Right renal pelvis (tissue), 4 donors: ENCODE measurements at places on chromosomes 16 and 17.

DNA sequence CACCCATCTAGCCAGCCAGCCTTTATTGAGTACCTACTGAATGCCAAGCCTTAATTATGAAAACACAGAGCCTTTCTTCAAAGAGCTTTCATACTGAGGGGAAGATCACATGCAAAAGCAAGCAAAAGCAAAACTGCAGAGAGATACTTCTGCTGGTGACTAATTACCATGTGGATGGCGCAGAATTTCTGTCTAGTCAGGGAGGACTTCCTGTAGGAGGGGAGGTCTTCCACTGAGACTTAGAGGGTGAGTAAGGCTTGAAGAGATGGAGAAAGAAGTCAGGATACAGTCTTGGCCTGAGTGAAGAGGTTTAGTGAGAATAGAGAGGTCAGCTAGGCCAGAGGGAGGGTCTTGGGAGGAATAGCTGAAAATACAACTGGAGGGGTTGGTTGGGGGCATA is 53.9 kb upstream of the CCL2 start:
- DNase-seq, result no peak

- no peak for DNase-seq
Observed at GRCh38 chr17:40974366-40974765, 7.6 kb upstream of the KRT39 start.

DNA sequence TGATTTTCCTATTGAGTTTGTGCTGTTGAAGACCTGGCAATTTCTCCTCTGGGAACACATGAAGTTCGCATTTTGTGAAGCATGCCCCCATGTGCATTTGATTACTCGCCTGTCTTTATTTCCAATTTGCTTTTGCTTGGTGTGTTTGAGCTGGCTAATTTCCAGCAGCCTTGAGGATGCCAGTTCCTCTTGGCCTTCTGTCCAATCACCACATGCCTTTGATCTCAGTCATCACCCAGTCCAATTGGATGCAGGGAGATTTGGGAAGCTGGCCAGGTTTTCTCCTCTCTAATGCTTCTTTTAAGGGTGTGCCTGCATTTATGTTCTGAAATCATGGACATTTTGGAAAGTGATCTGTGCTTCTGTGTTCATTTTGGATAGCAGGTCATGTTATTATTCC is 3.8 kb upstream of the TMEM100 start:
- DNase-seq, result no peak

DNA sequence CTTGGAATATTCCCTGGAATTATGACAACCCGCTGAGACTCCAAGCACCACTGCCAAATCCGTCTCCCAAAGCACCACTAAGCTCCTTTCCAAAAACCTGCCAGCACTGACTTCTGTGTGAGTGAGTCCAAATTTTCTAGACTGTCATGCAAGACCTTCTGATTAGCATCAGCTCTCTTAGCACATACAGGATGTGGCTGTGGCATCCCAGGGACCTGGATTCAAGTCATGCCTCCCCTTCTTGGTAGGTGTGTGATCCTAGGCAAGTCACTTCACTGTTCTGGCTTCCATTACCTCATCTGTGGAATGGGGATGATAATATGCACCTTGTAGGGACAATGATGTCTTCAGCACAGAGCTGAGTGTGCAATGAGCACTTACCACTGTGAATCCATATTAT is 38.3 kb upstream of the USP7 start:
- DNase-seq, result no peak

DNA sequence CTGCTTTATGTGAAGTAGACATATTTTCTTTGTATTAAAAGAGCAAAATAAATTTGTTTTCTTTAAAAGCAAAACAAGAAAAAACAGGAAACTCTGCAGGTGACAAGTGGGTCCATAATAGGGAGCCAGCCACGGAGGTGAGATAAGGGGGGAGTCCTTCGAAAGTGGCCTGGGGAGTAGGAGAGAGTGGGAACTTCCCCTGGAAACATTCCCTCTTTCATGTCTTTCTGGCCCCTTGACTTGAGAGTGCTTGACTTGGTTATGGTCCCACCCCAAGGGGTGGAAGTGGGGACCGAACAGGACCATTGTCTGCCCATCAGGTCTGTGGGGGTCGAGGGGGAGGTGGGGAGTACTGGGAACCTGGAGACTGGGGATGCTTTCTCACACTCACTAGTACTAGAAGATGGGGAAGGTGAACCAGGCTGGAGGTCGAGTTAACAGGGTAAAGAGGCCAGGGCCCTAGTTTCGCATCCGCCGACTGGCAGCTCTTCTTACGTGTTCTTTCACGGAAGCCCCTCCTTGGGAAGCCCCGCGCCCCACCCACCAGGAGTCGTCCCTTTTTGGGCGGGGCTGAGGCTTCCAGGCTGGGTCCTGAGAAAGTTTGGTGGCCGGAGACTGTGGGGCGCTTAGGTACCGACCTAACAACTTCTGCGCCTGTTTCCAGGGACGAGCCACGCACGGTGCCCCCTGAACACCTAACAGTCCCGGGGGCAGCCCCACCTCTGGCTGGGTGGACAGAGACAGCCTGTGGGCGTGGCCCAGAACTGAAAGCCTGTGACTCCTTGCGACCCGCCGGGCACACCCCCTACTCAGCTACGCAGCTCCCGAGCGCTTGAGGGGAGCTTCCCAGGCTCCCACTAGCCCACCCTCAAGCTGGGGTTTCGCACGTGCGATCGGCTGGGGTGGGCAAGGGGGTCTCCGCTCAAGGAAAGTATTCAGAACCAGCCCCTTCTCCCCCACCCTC is 790 bp downstream of the TRADD start:
- DNase-seq, result no peak

DNA sequence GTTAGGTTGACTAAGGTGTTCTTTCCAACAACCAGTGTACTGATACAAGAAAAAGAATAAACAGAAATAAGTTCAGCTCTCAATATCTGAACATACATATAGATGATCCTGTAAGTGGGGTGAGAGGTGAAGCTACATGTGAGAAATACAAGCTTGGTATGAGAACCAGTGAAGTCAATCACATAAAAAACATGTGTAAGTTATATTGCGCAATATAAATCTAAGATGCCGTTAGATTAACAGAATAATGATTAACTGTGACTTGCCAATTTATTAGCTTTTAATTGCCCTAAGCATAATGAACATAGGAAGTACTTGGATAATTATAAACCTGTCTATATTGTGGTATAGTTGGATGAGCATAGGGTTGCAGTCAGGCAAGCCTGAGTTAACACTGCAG is 1597.1 kb upstream of the GOT2 start:
- no peak for DNase-seq
